ENCODE measurements at places on chromosomes 11 and 22. TPM values are rescaled to one million over a fixed set of nuclear protein-coding genes. Genes with fewer than 3 reads are reported as not detected.

DNA sequence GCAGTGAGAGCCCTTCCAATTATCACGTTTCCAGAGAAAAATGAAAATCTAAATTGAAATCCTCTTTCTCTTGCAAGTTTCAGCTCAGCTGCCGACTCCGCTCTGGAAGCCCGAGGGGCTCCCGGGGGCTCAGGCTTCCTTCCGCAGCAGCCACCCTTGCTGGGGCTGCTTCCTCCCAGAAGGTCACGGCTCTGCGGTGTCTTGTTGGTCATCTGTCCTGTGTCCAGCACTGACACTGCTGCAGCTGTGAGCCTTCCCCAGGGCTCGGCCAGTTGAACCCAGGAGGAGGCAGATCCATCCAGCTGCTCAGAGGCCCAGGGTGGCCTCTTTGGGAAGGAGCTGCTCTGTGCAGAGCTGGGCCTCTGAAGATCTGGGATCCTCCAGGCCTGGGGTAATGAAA lies 1337.2 kb downstream of the TBC1D22A start:
- peak overlapping the region; percentile 16 for H3K4me3 ChIP-seq
- peak overlapping the region; percentile 54 for H3K27ac ChIP-seq
- peaks cover 15% of the 10 kb centered on the region for H3K27me3 ChIP-seq
- no peak for DNase-seq
- peaks cover 3% of the 10 kb centered on the region for H3K36me3 ChIP-seq
- H3K4me1 ChIP-seq: peaks cover 13% of the 10 kb centered on the region

ENTHD1 gene
- total RNA-seq: not detected

LARGE2 gene
- total RNA-seq: 3.9 TPM

NCAPH2 gene
- total RNA-seq: 97.0 TPM

DNA sequence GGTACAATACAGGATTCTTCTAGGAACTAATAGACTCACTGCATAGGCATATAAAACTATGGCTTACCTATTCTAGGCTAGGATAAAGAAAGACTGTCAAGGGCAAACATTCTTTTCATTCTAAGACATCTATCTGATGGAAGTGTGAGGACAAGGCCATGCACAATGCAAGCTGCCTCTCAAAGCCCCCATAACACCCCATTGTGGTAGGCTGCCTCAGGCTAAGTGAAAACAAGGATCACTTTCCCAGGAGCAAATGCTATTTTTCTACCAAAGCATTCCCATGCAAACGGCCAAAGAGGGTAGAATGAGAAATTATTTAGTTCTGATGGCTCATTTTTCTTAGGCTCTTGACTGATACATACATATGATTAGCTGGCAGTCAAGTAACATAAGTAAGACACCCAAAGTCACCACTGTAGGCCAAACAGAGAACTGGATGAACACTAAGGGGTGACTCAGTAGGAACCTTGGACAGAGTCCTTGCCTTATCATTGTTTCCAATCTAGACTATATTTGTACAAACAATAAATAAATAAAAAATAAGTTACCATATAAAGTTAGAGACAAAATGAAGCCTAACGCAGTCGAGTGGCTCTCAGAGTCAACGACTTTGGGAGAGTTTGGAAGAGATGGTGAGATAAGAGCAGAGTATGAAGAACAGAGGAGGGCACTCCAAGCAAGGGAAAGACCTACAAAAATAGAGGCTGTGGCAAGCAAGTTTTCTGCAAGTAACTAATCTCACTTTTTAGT lies 303.6 kb downstream of the SBF2 start:
- peaks cover 6% of the 10 kb centered on the region for H3K36me3 ChIP-seq
- H3K4me3 ChIP-seq: no peak overlapping the region
- no peaks in the 10 kb centered on the region for H3K27me3 ChIP-seq
- DNase-seq: no peak
- H3K27ac ChIP-seq: no peak overlapping the region

Measured in T-helper 17 cell (primary cell).